Stimulated activated CD4-positive, alpha-beta T cell treated with anti-CD3 and anti-CD28 coated beads, Interleukin-4, amount 100 ng/mL, for 4 hours (primary cell): ENCODE measurements at places on chromosomes 6 and 20.
A peak's percentile ranks its signal among the peaks of the same experiment; 100 is the strongest.

- no peak for DNase-seq
Measured at GRCh38 chr6:17281497-17282481, 628 bp downstream of the RBM24 start.

DNA sequence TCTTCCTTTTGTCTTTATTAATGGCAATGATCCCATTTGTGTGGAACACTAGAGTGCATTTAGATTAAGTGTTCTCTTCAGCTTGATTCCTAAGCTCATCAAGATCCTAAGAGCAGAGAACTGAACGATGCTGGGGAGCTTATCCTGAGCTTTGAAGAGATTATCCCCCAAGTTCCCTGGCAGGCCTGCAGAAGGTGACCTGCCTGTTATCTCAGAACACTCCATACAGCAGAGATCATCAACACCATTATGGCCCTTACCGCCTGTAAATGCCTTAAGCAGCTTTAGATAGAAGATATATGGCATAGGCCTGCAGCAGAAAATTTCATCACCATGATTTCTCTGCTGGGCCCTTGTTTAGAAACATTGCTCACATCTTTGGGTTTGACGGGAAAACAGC, 779.9 kb upstream of the MAP3K7 start:
- DNase-seq = no peak

GRCh38 chr20:18504479-18505060, 3.2 kb upstream of the SEC23B start:
- DNase-seq = no peak

DNA sequence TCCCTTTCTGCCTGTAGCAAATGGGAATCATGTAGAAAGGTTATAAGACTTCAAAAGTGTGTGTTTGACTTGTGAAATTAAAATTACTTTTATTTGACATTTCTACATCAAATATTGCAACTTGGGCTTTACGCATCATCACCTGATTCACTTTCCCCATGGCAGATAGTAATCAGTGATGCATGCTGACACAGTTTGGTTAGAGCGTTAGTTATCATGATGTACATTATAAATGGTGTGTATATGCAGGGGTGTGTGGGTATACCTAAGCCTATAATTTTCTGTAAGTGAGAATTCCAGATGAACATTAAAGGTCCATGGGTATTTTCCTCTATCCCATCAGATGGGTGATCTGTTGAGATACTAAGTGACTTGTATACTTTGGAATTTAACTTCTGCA, 141.5 kb downstream of the KLHL32 start:
- no peak for DNase-seq

GRCh38 chr20:59802471-59803221, 130.8 kb downstream of the SYCP2 start:
- DNase-seq = no peak

GRCh38 chr6:96795481-96795880, 41.8 kb downstream of the GPR63 start:
- no peak for DNase-seq

DNA sequence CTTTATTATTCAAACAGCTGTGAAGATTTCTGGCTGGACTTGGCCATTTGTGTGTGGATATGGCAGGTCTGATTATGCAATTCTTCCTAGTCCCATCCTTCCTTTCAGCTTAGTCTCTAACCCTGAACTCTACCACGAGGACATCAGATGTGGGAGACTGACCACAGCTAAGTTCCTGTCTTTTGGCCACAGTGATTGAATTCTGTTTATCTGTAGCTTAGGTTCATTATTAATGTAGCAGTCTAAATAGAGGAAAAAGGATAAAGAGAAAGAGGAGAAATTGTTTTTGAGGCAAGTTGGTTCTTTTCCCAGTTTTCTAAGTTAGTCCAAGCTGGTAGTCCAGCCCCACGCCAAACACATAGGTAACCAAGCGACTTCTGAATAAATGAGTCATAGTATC, 598.9 kb downstream of the RFPL4B start:
- DNase-seq = no peak

DNA sequence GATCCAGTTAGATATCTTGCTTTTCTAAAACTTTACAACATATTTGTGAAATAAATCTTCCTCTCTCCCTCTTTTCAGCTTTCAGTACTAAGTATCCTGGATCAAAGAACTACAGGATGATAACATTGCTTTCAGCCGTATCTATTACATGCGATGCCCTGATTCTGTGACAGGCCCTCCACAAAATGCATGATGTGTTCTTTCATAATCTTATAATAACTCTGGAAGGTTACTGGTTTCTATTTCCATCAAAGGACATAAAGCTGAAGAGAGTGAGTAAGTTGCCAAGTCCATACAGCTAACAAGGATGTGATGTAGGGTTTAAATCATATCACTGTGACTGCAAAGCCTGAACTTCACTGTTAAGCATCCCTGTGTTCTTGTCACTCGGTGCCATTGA, 62.9 kb upstream of the ADGRG6 start:
- no peak for DNase-seq

- no peak for DNase-seq
Measured at GRCh38 chr6:31659649-31660380, 763 bp downstream of the C6orf47 start.

GRCh38 chr6:64505312-64505711, 869.7 kb downstream of the PHF3 start:
- no peak for DNase-seq

GRCh38 chr20:7371518-7372163, 568.6 kb downstream of the HAO1 start:
- DNase-seq = no peak

DNA sequence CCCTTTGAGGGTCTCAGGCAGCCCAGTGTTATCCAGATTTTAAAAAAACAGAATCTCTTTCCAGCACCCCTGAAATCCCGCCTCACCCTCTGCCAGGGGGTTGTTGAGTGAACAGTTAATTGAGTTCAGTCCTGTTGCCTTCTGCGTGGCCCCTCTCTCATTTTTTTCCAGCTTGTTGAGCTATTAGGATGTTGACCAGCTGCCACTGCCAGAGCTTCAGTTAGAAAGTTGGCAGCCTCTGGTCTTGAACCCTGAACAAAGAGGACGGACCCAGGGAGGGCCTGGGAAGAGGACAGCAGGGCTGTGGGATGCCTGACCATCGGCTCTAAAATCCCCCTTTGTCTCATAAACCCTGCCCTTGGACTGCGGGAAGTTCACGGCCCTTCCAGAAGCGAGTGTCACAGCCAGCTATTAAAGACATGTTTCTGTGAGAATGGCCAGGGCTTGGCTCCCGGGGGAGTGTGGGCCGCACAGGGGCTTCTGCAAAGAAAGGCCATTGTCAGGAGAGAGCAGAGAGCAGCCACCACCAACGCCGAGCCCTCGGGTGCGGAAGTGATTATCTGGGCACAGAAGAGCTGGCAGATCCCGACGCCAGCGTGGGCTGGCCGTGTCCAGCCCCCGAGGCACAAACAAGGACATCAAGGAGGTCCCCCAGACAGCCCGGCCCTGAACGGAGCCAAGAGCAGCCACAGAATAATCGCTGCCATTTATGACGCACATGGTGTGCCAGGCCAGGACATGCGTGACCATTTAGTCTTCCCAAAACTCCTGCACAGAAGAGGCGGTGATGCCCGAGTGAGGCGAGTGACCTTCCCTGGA, 189.0 kb downstream of the ANKRD60 start:
- no peak for DNase-seq

- DNase-seq = no peak
Measured at GRCh38 chr20:52259295-52259694, 67.7 kb upstream of the ZFP64 start.

GRCh38 chr20:59006864-59007664, at the start of gene CTSZ:
Gene CTSZ, minus strand, starts transcription at chr20:59007254. Its CDS starts 126 bp downstream, at chr20:59007128.
- peak; percentile 58 for DNase-seq

DNA sequence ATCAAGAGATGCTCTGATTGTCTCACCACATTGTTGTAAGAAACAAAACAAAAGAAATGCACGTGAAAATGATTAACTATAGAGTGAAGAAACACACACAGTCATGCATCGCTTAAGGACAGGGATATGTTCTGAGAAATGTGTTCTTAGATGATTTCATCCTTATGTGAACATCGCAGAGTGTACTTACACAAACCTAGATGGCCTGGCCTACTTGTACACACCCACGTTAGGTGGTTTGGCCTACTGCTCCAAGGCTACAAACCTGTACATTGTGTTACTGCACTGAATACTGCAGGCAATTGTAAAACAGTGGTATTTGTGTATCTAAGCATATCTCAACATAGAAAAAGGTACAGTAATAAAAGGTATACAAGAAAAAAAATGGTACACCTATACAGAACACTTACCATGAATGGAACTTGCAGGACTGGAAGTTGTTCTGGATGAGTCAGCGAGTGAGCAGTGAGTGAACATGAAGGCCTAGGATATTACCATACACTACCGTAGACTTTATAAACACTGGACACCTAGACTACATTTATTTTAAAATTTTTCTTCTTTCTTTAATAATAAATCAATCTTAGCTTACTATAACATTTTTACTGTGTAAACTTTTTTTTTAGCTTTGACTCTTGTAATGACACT, 48.6 kb downstream of the FKBP5 start:
- DNase-seq = no peak

GRCh38 chr20:11214256-11214840, 540.5 kb upstream of the JAG1 start:
- no peak for DNase-seq

- DNase-seq = no peak
Measured at GRCh38 chr6:112183271-112183671, 71.1 kb downstream of the LAMA4 start.

DNA sequence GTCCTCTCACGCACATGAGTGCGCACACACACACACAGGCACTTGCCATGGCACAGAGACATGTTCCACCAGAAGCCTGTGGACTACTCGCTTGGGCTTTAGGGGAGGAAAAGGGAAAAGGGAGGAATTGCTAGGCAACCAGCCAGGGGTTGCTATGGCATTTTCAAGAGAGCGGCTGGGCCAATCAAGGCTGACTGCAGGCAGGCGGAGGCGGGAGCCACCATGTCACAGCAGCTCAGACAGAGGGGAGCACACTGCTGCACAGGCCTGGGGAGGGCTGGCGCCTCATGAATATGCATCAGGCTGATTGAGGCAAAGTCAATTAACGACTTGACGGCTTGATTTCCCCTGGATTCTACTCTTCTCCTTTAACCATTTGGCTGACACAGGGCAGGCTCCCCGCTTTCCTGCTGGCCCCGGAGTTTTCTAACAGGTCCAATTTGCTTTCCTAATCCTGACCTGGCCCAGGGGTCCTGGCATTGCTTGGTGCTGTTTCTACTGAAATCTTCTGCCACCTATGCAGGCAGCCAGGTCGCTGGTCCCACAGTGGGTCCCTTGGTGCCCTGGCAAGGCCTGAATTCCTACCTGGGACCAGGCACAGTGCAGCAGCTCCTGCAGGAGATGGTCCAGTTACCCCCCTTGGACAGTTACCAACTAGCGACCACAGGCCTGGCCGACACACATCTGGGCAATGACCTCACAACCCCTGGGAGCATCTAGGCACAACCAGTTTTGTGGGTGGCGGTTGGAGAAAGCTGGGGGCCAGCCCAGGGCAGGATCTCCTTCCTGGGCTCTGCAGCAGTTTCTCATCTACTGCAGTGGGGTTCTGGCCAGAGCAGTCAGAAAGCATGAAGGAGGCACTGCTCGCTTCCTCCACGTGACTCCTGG, 52.1 kb downstream of the YTHDF1 start:
- DNase-seq = no peak

DNA sequence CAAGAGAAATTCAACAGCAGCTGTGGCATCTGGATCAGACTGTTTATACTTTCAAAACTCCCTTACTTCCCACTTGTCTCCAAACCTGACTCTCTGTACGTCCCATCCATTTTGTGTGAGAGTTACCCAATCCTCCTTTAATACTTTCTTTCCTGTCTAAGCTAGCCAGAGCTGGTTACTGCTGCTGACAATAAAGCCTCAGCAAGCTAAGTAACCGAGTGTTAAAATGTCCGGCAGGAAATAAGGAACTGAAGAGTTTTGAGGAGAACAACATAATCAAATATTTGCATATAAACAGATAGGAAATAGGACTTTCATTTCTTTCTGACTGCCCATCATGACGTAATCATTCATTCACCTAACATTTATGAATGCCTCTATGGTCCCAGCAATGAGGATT, 11.6 kb downstream of the TMEM30A start:
- no peak for DNase-seq

DNA sequence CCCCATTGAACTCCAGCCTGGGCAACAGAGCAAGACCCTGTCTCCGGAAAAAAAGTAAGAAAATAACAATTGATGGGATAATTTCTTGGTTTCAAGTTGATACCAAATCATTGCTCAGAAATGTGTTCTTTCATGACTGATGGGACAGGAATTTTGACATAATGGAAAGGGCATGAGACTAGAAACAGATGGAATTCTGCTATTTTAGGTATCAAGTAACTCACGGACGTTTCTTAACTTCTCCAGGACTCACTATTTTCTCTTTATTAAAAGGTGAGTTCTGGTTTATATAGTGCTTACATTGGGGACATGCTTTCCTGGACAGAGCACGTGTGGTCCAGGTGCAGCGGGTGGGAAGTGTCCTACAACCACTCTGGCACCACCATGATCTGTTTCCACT, 6.0 kb upstream of the DSP start:
- no peak for DNase-seq

- DNase-seq = no peak
Measured at GRCh38 chr6:150664091-150664490, 64.4 kb downstream of the PLEKHG1 start.

GRCh38 chr6:71642120-71642519, 244.2 kb upstream of the RIMS1 start:
- no peak for DNase-seq

DNA sequence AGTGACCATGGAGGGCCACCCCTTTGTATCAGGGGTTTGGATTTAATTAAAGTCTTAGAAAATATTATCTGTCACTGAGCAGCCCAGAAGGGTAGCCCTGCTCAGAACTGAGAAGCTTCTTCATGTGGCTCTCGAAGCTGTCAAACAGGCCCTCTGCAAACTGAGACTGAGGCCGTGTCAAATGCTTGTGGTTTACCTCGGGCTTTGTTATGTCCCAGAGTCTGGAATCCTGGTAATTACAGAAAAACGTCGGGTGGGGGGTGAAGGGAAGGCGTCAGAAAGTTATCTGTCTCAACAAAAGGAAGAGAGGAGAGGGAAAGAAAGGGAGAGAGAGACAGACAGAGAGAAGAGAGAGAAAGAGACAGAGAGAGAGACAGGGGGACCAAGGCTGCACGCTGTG, 200.8 kb downstream of the BMP7 start:
- DNase-seq = no peak

DNA sequence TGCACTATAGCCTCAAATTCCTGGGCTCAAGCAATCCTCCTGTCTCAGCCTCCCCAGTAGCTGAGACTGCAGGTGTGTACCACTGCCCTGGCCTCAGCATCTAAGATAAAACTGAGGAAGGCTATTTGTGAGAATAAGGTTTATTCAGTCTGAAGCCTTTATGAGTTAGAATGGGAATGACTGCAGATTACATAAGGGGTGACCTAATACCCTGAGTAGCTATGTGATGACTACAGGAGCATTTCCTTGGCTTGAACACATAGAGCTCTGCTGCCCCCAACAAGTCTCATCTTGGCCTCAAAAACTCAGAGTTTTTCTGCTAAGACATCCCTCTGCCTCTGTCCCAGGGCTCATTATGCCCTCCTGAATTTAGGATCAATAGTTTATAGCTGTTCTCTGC, 7.6 kb downstream of the GSS start:
- DNase-seq = no peak
